Stimulated activated CD4-positive, alpha-beta T cell treated with anti-CD3 and anti-CD28 coated beads, Interleukin-1b, Interleukin-23, amount 100 ng/mL, for 48 hours (primary cell): ENCODE measurements at places on chromosomes 3 and 15.

DNA sequence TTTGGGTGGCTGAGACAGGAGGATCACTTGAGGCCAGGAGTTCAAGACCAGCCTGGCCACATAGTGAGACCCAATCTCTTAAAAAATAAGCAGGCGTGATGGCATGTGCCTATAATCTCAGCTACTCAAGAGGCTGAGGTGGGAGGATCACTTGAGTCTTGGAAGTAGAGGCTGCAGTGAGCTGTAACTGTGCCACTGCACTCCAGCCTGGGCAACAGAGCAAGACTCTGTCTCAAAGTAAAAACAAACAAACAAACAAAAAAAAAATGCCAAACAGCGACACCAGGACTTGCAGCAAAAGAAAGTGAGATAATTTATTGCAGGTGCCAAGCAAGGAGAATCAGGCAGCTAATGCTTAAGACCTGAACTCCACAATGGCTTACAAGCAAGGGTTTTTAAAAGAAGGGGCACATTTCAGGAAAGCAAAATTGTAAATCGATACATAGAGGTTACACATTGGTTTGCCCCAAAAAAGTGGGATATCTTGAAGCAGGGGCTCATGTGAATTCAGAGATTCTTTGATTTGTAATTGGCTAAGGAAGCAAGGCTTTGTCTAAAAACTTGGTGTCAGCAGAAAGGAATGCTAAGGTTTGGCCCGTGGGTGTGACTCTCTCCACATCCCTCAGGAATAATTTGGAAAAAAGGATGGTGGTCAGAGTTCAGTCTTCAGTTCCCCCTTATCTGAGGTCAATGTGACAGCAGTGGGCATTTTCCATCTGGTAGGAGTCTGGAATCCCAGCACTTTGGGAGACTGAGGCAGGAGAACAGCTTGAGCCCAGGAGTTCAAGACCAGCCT, 5.2 kb upstream of the MPI start:
- no peak for DNase-seq

GRCh38 chr3:111831840-111832239, 27.2 kb upstream of the PHLDB2 start:
- DNase-seq = peak; percentile 15

- no peak for DNase-seq
These were observed 226.2 kb upstream of the IGF1R start for GRCh38 chr15:98422130-98422478.

DNA sequence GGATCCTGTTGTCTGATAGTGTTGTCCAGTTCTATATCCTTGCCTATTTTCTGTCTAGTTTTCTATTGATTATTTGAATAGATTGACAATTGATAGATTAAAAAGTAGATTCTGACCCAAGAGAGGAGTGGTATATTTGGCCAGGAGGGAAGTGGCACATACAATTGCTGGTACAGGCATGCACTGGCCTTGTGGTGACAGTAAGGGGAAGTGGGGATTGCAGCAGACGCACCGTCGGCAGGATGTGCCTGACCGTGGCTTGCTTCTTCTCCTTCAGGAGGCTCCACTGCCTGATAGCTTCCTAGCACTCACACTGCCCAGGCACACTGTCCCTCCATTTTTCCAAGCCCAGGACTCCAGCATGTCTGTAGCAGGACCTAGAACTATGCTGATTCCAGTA, 10.5 kb downstream of the GABRG3 start:
- no peak for DNase-seq

DNA sequence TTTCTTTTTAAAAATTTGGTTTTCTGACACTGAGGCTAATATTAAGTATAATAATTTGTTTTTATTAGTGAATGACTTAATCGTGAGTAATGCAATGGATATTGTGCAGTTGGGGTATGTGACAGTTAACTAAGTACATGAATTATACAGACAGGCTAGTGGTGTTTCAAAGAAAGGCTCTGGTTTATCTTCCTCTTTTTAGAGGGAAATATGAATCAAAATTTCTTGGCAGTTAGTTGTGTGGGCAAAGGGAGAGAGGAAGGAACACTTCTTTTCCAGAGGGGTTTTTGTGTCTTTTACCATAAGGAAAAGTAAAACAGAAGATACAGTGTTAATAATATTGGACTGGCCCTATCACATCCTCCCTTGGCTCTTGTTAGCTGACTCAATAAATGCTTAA, 2.7 kb downstream of the ZNF654 start:
- DNase-seq = no peak

GRCh38 chr15:89976246-89976600, 24.9 kb upstream of the ZNF710 start:
- DNase-seq = no peak

GRCh38 chr3:46612324-46612723, at the start of gene FAM240A:
Gene FAM240A (plus strand): TSS chr3:46612525. CDS start chr3:46612684, 159 bp downstream.
- DNase-seq = no peak

DNA sequence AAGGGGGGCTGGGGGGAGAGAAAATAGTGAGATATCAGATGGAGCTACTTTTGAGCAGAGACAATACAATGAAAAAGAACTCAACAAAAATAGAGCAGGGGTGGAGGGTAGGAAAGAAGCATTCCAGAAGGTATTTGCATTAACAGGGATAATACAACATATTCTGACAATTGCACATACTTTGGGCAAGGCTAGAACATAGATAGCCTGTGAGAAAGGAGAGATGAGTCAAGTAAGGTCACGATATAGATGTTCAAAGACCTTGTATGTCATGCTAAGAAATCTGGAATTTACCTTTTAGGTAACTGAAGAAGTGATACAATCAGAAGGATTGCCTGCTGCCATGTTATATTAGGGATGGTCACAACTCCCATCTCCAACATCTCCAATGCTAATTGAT, 155.2 kb downstream of the GSK3B start:
- DNase-seq = no peak

DNA sequence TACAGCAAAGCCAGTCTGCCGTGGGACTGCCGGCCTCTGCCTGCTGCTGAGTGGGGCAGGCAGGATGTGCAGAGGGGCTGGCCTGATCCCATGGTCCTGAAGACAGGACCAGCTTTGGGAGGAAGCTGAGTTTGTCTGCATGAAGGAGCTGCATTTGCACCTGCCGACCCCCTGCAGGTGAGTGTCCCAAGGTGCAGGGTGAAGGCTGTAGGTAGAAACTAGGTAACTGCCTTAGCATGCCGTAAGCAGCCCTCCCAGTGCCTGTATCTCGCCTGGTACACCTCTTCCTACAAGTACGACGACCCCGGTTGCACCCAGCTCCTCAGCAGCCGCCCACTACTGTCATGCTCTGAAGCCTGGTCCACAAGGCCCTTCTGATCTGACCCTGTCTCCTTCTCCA, 34.9 kb downstream of the AMOTL2 start:
- no peak for DNase-seq

DNA sequence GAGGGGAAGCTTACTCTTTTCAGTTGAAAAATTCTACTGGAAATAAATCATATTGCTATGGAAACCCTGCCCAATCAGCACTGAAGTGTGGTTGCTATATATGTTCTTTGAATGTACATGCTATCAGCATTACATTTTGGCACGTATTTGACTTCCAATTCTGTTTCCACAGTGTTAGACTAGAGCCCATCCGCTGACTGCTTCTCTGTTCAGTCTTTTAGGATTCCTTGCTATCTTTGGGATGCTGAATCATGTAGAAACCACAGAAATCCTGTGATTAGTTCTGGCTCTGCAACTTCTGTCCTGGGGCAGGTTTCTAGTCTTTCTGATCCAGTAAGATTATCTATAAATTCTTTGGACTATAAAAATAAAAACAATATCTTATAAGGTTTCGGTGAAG, 128.2 kb upstream of the SLC7A14 start:
- DNase-seq = no peak

DNA sequence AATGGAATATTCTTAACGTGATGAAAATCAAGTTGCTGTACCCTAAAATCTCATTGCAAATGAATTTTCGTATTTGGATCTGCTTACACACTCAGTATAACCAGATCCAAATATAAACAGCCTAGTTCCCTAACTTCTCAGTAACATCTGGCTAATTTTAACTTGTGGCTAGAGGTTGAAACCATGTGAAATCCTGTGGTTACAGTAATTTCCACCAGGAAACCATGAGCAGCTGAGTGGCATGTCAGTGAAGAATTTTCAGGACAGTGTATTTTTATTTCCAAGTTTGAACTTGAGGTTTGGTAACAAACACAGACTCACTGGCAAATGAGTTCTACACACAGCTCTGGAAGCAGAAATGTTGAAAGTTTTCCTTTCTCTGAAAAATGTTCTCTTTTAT, 754.1 kb downstream of the NR2F2 start:
- DNase-seq = no peak

DNA sequence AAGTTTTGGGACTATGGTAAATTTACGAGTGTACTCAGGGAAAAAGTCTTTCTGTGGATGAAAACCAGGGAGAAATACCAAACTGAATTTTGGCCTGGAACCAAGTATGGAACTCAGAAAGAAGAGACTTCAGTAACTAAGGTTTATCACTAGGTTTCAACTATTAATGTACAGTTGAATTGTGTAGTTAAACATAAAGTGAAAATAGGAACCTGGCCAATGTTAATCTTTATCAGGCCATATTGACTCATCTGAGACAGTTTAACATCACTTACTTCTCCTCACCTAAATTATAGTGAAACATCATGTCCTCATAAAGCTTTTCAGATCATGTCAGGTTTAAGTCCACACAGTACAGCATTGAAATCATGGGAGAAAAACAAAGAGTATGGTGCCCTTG, 197.7 kb downstream of the LSAMP start:
- DNase-seq = no peak

GRCh38 chr15:36498401-36498800, 81.0 kb upstream of the CDIN1 start:
- no peak for DNase-seq

DNA sequence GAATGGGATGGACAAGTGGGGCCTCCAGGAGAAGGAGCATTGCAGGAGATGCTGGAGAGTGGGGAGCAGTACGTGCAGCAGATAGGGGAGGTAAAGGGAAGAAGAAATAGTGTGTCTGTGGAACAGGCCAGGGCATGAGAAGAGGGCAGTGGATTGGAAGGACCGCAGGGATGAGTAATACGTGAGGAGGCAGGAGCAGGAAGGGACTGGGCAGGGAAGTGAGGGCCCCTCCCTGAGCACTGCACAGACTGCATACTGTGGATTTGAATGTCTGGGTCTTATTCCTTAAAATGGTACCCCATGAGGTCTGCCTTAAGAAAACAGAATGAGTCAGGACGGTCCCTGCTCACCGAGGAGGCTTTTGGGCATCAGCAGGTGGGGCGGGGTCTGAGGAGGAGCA, 210.0 kb upstream of the NDN start:
- no peak for DNase-seq

- no peak for DNase-seq
These were observed 1005.6 kb downstream of the IGSF11 start for GRCh38 chr3:118029049-118029448.

GRCh38 chr3:45227071-45227820, 1.2 kb upstream of the TMEM158 start:
- DNase-seq = no peak

DNA sequence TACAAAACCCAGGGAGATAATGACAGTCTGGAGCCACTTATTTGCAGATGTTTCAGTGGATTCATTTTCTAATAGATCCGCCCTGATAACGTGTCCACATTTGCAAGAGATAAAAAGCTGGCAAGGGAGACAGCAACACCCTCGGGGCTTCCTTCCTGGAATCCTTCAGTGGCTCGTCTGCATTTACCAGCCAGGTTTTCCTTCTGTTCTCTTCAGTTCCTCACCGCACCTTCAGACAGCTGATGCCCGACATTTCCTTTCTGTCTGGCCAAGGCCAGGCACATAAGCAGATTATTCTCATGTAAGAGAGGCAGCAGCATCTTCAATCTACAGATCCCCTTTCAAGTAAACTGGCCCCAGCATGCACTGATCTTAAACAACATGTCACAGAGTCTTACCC, 56.2 kb upstream of the SPATA12 start:
- DNase-seq = no peak

- no peak for DNase-seq
These were observed 138.8 kb downstream of the PDZRN3 start for GRCh38 chr3:73485877-73486330.

- DNase-seq = no peak
These were observed 24.2 kb upstream of the TM4SF4 start for GRCh38 chr3:149450281-149450680.

GRCh38 chr15:73909651-73910050, 16.6 kb upstream of the LOXL1 start:
- DNase-seq = no peak

DNA sequence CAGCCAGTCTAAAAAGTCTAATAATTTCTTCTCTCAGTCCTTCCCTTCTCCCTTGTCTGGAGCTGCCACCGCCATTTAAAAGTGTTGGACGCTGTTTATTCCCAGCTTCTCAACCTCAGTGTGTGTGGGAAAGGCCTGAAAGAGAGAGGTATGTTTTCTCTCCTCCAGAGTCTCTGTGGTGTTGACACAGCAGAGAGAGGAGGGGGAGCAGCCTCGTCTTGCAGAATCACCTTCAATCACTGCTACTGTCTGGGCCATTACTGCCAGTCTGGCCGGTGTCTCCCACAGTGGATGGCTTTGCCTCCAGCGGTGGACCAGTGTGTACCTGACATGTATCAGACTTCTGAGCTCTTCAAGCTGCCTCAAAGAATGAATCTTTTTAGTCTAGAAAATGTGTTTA, 101.4 kb upstream of the TRIM42 start:
- DNase-seq = no peak

GRCh38 chr3:34360713-34361112, 562.3 kb downstream of the PDCD6IP start:
- DNase-seq = no peak

- DNase-seq = no peak
These were observed 116.8 kb downstream of the ZNF280D start for GRCh38 chr15:56616551-56616950.

- no peak for DNase-seq
These were observed 234.1 kb upstream of the FEZF2 start for GRCh38 chr3:62607287-62608029.

- no peak for DNase-seq
These were observed 21.0 kb downstream of the IFT122 start for GRCh38 chr3:129461022-129461421.

DNA sequence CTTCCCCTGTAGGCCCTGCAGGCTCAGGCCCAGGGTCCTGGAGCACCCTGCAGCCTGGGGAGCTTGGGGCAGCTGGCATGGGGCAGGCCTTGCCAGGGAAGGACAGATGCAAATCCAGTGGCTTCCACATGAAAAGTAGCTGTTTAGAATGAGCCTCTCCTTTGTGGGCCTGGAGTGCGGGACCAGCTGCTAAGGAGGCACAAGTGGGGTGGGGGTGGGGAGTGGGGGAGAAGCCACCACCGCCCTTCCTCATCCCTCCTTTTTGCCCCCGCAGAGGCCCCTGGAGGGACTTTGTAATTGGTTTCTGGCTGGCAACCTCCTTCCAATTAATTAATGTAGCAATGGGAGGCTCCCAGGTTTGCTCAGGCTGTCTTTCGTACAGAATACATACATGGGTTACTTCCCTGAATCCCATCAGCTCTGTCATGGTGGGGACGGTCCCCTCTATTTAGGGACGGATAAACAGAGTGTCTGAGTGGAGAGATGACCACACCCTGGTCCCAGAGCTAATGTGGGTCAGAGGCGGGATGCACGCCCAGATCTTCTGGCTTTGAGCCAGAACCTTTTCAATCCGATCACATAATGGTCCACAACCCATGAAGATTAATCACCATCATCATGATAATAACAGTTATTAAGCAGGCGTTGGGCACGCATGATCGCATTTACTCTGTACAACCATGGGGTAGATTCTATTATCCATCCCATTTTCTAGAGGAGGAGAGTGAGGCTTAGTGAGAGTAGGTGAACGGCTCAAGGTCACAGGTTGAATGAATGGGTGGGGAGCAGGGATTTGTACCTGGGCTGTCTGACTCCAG, 6.2 kb downstream of the CORO2B start:
- no peak for DNase-seq

- DNase-seq = no peak
These were observed 49.7 kb downstream of the MRPS25 start for GRCh38 chr3:15015456-15015855.
